Midbrain (tissue), 1 donor: ENCODE measurements at places on chromosomes 3 and 15.
A peak's percentile ranks its signal among the peaks of the same experiment; 100 is the strongest.

GRCh38 chr15:76575274-76575673, 238.7 kb downstream of the ISL2 start:
- no peak for DNase-seq

GRCh38 chr3:38590521-38590920, 59.0 kb downstream of the SCN5A start:
- DNase-seq: no peak

DNA sequence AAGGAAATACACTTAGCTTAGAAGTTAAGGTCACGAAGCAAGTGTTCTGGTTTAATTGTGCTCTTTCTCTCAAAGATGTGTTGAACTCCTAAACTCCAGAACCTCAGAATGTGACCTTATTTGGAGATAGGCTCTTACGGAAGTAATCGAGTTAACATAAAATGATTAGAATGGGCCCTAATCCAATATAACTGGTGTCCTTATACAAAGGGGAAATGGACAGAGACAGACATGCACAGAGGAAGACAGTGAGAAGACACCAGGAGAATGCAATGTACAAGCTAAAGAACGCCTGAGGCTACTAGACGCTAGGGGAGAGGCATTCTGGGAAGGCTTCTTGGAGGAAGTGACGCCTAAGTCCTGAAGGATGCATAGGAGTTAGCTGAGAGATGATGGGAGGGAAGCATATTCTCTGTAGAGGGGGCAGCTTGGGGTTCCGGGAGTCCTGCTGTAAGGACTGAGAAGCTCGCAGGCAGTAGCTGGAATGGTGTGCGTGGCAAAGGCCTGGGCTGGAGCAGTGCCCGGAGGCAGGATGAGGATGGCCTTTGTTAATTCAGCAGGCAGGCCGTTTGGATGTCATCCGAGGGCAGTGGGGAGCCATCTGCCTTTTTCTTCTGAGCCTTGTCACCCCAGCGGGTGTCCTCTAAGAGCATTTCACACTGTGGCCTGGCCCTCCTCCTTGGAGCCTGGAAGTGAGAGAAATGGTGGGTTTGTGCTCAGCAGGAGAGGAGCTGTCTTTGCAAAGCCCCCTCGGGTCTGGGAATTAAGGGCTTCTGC, 513.4 kb downstream of the SHQ1 start:
- peak; percentile 91 for DNase-seq

- peak; percentile 16 for DNase-seq
These were observed 32.8 kb downstream of the POC1A start for GRCh38 chr3:52121464-52121805.

DNA sequence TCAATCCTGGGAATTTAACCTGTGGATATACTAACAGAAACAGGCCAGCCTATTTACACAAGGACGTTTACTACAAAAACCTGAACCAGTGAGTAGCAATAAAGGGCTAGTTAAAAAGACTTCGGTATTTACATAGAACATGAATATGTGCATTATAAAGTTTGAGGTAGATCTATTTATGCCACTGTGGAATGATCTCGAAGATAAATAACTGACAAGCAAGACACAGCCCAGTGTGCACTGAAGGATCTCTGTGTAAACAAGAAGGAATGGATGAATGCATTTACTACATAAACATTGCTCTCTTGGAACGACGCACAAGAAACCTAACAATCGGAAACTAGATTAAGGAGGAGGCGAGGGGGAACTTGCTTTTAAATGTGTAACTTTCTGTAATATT, 132.0 kb upstream of the NSMCE3 start:
- DNase-seq: no peak

DNA sequence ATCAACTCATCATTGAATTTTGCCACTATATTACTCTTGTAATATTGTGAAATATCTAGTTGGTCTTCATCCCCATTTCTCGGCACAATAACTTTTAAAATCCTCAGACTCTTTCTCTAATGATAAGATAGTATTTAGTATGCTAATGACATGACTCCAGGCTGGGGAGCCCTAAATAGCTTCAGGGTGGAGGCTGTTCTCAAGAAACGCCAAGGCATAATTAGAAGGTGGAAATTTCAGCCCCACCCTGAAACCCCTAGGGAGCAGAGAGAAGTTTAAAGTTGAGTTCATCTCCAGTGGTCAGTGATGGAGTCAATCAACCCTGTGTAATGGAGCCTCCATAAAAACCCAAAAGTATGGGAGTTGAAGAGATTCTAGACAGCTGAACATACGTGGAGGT, 81.1 kb upstream of the SERPINI2 start:
- no peak for DNase-seq

DNA sequence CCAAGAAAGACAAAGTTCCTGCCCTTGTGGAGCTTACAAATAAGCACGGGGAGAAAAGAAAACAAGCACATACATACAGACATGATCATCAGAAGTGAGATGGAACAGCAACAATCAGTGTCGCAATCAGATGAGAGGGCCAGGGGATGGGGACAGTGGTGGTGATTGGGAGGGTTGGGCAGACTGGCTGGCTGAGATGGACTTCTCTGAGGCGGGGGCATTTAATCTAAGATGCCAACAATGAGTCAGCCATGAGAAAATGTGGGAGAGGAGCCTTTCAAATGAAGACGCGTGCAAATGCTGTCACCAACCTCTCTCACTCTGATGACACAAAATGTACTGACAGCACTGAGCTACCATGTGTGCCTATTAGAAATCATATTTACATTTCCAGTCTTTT, 81.4 kb downstream of the NCEH1 start:
- no peak for DNase-seq

DNA sequence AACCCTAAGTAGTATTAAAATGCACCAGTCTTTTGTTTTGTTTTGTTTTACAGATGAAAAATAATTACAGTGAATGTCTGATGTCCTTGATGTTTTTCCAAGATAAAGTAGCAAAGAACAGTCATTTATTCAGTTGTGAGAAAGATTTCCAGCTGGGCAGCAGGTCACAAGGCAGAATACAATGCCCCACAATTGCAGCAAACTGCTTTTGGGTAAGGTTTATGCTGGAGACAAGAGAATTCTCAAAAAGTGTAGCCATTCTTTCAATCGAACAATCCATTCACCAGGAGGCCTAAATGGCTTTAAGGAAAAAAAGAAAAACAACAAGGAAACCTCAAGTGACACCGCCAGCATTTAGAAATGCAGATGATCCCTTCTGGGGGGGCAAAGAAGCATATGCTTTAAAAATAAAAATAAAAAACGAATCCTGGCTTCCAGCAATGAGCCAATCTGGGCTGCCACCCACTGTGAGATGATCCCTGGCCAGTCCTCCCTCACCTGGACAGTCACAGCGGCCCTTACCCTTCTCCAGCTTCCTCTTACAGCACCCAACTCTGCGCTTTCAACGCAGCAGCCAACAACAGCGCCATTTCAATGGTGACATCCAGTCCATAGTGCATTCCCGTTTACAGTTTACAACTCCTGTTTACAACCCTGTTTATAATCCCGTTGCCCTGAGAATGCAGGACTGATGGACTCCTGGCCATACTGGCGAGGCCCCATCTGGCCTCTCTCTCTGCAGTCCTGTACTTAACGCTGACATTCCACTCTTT, 25.7 kb upstream of the WNT5A start:
- DNase-seq: no peak

- no peak for DNase-seq
These were observed 266.0 kb downstream of the KCNMB2 start for GRCh38 chr3:178802259-178802658.

GRCh38 chr3:10672422-10672821, 143.6 kb upstream of the SLC6A11 start:
- DNase-seq: no peak
